ENCODE measurements at places on chromosomes 3 and 15.

DNA sequence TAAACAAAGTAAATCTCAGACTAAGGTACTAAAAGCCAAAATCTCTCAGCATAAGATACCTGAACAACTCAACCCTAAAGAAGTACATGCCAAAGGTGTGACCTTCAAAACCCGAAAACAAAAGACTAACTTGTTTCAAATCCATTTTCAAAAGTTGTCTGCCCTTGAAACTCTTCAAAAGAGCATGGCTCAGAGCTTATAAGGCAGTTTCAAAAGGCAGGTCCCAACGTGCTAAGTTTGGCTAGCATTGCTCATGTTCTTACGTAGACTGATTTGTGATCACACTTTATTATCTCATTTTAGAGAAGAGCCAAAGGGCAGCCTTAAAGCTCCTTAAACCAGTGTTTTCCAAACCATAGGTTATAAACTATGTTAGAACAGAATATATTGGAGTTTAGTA, 112.2 kb downstream of the FEZF2 start:
- no peak for DNase-seq

GRCh38 chr15:60251300-60252070, 146.3 kb downstream of the ANXA2 start:
- DNase-seq = no peak

- no peak for DNase-seq
Observed at GRCh38 chr3:177646749-177647148, 449.5 kb upstream of the TBL1XR1 start.

- no peak for DNase-seq
Observed at GRCh38 chr15:25797511-25797935, 65.6 kb downstream of the ATP10A start.

GRCh38 chr3:124295362-124295761, 303.4 kb upstream of the ROPN1 start:
- DNase-seq = no peak
